ENCODE measurements at places on chromosomes 4 and X.

DNA sequence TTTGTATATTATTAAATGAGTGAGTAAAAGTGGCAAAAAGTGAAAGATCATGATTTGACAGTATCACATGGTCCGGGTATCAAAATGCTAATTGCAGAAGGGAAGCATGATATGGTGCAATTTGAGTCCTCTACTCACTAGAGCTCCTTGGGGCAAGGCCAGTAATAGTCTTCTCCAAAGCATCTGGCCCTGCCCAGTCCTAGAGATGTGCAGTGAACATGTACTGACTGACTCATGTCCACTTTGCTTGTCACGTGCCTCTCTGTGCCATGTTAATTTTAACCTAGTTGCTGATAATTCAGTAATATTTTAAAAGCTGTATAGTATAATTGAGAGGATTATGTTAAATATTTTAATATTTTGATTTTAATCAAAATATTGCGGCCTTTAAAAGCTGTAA, 54.6 kb upstream of the TENM3 start:
- no peak for DNase-seq

DNA sequence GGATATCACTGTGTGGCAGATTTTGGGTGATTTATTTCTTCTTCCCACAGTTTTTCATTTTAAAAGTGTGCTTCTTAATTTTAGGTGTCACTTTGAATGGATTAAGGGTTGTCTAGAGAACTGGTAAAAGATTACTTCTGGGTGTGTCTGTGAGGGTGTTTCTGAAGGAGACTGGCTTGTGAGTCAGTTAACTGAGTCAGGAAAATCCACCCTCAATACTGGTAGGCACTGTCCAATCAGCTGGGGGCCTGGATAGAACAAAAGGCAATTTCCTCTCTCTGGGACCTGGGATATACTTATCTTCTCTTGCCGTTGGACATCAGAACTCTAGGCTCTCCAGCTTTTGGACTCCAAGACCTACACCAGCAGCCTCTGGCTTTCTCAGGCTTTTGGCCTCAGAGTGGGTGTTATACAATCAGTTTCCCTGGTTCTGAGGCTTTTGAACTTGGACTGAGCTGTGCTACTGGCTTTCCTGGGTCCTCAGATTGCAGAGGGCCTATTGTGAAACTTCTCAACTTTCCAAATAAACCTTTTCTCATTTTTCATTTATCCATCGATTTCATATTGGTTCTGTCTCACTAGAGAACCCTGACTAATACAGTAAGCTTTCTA, 413.1 kb downstream of the GBA3 start:
- DNase-seq, result no peak

GRCh38 chrX:15714529-15714928, 23.5 kb upstream of the CA5B start:
- DNase-seq, result no peak

GRCh38 chrX:131219271-131219670, 69.8 kb downstream of the IGSF1 start:
- DNase-seq, result no peak

- no peak for DNase-seq
These were observed 360.5 kb downstream of the ZNF674 start for GRCh38 chrX:46184749-46185148.

- no peak for DNase-seq
These were observed 15.9 kb downstream of the TMEM192 start for GRCh38 chr4:165096776-165097175.

DNA sequence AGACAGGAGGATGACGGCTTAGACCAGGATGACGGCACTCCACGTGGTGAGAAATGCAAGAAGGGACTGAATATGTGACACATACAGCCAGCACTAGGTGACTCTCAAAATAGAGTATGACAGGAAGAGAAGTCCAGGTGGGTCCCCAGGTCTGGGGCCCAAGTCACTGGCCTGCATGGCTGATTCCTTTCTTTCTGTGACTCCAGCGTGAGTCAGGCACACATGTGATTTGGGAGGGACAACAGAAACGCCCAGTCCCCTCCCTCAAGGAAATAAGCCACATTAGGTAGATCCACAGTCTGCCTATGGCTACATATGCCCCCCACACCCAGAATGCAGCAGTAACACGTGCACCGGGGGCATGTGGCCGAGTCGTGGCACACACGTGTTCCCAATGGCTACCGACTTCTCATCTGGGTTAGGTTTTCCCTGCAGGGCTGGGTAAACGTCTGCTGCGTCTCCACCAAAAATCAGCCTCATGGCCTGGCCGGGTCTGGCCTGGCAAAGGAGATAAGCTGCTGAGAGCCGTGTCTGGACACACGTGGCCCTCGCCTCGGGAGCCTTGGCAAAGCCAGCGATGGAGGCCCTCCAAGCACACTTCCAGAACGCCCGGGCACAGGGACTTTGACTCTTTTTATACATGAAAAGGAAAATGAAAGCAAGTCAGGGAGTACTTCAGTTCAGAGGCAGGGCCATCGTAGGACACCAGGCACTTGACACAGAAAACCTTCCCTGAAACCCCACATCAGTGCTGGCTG, 19.3 kb downstream of the SEL1L3 start:
- no peak for DNase-seq

DNA sequence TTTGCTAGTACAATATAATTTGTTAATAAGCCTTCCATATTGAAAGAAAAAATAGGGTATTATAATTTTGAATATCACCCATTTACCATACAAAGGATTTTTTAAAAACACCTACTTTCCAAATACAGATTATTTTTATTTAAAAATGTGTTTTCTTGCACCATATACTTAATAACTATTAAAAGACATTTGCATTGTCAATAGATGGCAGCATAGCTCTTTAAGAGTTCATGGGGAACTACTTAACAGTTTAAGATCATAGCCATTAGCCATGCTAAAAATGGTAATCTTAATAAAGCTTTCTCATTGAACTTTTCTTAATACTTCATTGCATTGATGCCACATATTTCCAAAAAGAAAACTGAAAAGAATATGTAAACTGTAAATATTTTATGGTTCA, 1995.9 kb downstream of the C4orf33 start:
- DNase-seq, result no peak

DNA sequence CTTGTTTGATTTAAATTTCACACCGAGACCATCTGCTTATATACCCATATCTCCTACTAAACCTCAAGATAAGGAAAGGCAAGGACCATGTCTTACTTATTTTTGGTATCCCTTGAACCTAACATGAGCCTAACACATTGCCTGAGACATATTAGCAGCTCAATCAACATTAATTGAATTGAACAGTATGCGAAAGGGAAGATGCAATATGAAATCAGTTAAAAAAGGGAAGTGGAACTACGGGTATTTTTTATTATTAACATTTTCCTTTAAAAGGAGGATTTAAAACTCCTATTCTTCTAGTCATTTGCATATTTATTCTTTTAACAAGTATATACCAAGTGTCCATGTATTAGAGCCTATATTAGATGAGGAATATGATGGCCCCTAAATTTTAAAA, 197.0 kb downstream of the CAMK2D start:
- no peak for DNase-seq

GRCh38 chr4:176789955-176790354, 2.8 kb downstream of the VEGFC start:
- no peak for DNase-seq

DNA sequence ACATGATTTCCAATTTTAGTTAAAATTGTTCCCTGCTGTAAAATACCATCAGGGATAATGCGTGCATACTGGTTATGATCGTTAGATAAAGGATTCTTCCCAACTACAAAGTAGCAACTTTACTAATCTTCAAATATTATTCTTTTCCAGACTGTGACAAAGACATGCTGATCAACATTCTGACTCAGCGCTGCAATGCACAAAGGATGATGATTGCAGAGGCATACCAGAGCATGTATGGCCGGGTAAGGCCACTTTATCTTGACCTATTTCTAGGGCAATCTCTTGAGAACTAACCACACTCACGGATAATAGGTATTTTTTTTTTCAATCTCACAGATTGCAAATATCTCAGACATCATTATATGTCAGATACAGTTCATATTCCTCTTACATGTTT, 47.0 kb downstream of the ANXA10 start:
- DNase-seq, result no peak

GRCh38 chr4:110171971-110172370, 26.4 kb downstream of the ELOVL6 start:
- DNase-seq, result no peak

DNA sequence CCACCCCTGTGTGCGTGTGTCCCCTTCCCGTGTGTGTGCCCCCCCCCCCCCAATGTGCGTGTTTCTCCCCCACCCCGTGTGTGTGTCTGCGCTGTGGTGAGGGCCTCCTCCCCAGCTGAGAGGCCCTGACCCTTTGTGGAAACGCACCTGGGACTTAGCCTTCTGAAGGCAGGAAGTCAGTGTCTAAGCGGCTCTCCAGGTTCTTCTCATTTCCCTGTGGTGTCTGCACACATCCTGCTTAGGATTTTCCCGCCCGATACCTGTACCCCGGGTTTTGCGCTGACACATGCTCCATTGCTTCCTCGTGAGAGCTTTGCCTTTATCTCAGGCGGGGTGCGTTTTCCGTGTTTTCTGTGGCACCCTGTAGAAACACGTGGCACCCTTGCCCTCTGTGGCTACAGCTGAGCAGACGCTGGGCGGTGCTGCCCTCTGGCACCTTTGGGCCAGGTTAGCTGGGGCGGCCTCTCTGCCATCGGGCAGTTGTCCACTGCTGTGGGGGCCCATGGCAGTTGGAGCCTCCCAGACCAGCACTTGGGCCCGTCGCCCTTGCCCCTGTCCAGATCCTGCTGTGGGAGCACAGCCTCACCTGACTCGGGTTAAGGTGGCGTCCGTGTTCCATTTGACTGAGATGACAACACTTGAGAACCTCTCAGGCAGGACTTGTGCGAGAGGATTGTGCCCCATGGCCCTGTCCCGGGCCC, 26.3 kb downstream of the MAEA start:
- no peak for DNase-seq

DNA sequence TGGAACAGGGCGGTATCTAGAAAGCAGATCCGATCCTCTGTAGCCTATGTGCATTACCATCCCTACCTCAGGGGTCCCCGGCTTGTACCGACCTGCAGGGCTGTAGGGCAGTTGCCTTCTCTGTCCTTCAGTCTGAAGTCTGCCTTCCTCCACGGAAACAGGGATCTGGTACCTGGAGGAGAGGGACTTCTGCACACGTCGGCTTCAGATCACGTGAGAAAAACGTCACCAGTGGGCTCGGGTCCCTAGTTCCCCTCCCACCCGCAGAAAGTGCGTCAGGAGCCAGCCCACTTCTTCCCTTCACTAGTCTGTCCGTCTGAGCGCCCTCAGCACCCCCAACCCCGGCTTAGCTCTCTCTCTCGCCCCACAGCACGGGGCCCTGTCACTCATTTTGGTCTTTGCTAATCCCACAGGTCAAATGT, at the start of gene TCEAL5:
TCEAL5 (minus strand) TSS at position 170 of the 422 bp plus-strand sequence. CDS start 2,187 bp downstream, outside the sequence.
- DNase-seq, result no peak

DNA sequence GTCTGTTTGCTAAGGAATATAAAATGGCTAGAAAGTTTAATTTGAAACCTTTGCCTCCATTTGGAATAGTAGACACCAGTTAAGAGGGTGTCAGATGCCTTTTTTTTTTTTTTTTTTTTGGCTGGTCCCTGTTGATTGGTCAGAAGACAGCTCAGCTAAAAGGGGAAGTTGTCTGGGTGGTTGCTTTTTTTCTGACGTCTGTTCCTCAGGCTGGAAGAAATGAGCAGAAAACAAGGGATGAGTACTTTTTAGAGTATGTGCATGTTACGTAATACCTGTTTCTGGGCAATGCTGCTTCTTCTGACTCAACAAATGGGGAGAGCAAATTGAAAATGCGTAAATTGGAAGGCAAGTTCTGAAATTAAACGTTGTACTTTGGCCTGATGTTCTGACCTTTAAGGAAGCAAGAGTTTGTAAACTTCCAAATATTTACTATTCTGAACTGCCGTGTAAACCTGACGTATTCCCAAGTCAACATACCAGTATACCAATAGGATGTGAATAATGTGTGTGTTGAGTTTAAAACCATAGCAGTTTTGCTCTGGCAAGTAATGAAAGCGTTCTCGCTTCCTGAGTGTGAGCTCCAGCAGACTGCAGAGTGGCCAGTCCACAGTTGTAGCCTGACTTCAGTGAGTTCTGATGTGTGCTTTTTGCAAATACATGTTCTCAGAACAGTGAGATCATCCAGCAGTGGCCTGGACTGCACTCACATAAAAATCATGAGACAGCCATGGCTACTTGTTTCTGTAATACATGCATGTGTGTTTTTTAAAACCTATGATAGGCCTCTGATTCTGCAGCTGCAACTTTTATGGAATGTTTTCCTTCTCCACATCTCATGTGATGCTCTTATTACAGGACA, 1.7 kb downstream of the SAT1 start:
- no peak for DNase-seq

DNA sequence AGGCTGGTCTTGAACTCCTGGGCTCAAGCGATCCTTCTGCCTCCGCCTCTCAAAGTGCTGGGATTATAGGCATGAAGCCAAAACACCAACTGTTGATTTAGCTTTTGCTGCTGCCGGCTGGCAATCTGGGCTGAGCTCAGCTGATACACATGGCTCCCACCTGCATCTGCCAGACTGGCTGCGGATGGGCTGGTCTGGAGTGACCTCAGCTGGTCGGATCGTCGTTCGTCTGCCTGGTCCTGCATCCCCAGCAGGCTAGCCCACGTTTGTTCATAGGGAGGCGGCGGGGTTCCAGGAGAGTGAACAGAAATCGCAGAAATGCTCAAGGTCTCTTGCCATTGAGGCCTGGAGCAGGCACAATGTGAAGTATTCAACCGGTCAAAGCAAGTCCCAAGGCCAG, 74.4 kb upstream of the DDX3X start:
- no peak for DNase-seq

DNA sequence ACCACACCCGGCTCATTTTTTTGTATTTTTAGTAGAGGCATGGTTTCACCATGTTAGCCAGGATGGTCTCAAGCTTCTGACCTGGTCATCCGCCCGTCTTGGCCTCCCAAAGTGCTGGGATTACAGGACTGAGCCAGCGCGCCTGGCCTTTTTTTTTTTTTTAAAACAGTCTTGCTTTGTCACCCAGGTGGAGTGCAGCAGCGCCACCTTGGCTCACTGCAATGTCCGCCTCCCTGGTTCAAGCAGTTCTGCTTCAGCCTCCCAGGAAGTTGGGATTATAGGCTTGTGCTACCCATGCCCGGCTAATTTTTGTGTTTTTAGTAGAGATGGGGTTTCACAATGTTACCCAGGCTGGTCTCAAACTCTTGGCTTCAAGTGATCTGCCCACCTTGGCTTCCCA, 28.9 kb downstream of the ZFX start:
- no peak for DNase-seq

- no peak for DNase-seq
These were observed 35.5 kb downstream of the DCUN1D4 start for GRCh38 chr4:51878431-51878830.

DNA sequence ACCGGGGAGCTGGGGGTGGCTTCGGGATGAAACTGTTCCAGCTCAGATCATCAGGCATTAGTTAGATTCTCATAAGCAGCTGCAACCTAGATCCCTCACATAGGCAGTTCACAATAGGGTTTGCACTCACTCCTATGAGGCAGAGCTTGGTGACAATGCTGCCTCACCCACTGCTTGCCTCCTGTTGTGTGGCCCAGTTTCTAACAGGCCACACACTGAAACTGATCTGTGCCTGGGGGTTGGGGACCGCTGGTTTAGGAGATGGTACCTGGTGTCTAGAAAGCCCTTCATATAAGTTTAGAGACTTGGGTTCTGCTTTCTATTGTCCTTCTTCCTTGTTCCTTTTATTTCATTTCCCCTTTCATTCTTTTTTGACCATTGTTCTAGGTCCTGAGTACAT, 234.2 kb downstream of the FRAS1 start:
- DNase-seq, result no peak
